NCI-H1930 (cell line): ENCODE measurements at places on chromosomes 7 and 10.

DNA sequence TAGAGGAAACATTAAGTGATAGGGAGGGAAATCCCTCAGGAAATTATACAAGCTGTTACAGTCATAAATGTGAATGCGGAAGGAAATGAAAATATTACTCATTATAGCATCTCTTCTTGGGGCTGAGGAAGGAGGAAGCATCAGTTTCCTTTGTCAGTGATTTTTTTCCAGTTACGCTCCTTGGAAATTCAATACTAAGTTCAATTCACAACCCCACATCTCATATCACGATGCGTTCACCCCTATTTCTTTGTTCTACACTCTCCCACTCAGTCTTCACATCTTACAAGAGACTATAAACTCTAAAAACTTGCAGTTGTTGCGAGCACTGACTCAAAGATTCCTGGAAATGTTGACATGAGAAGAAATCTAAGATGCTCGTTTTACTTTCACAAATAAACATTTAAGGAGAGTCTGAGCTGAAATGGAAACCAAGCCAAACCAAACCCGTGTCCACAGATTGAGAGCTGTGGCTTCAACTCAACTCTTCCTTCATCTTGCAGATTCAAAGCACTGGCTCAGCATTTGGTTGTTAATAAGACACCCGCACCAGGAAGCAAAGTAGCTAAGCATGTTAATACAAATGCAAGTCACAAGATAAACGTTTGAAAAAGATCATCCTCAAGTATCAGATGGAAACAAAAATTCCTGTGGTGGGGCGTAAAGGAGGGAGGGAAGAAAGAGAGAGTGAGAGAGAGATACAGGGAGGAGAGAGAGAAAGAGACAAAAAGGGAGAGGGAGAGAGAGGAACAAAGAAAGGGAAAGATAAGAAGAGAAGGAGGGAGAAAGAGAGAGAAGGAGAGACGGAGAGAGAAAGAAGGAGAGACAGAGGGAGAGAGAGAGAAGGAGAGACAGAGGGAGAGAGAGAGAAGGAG lies 150.0 kb upstream of the RSU1 start:
- DNase-seq = no peak

DNA sequence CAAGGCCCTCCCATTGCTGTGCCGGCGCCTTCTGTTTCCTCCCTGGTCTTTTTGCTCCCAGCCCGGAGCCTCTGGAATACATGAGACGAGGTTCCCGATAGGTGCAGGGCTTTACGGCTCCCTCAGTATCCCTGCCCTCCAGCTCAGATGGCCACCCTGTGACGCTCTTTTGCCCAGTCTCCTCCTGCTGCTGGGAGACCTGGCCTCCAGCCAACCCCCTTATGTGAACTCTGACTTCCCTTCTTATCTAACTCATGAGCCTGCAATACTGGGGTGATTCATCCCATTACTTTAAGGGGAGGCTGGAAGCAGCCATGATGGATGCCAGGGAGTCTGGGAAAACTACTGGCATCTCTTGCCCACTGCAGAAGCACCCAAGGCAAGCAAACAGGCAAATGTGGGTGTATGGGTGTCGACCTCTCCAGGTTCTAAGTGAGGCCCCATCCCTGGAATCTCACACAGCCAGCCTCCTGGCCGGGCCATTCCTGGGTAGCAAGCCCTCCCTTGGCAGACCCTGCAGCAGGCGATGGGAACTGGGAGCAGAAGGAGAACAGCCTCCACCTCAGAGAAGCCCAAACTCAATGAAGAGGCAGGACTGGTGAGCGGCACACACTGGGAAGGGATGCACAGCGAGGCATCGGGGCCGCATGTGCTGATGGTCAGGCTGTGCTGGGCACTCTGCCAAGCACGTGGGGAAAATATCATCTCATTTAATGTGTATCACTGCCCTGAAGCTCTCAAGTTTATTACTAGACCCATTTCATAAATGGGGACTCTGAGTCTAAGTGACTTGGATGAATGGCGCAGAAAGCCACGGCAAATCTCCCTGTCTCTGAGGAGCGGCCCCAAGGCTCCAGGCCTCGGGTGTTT lies 97.5 kb downstream of the FAM53B start:
- DNase-seq = no peak

DNA sequence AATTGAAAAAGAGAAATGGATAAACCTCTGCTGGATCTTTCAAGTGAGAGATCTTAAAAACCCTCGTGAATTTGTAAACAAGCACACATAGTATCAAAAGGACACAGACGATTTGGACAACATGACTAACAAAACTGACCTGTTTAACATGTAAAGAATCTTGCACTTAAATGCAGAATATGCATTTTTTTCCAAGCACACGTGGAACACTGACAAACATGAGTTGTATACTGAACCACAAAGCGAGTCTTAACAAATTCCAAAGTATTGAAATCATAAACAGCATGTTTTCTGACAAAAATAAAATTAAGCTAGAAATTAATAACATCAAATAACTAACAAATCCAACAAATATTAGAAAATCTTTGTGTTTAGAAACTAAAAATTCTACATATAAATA lies 65.0 kb upstream of the ZNF746 start:
- no peak for DNase-seq

- DNase-seq = no peak
These were observed 15.1 kb upstream of the ATE1 start for GRCh38 chr10:121942749-121943416.

DNA sequence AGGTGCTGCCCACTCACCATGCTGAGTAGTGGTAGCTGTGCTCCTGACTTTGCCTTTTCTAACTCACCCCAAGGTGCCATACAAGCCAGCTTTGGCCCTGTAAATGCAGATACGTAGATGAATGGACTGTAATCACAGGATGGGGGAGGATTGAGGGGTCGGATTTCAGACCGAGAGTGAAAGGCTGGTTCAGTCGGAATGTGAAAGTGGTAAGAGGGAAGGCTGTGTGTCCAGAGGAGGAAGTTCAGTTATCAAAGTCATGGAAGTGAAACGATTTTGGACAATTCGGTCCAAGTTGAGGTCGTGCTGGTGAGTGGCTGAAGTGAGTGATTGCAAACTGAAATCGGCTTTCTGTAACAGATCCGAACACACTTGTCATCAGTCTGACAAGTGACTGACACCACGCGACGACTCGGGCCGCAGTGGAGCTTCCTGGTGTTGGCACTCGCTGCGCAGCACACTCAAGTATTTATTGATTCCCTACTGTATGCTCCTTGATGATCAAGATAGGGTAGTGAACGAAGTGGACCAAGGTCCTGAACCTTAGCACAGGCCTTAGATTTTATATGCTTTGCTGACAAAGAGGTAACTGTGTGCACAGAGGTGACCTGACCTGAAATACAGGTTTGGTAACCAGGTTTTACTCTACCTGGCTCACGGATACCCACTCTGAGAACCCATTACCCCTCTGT lies 10.5 kb downstream of the ZNF282 start:
- no peak for DNase-seq

DNA sequence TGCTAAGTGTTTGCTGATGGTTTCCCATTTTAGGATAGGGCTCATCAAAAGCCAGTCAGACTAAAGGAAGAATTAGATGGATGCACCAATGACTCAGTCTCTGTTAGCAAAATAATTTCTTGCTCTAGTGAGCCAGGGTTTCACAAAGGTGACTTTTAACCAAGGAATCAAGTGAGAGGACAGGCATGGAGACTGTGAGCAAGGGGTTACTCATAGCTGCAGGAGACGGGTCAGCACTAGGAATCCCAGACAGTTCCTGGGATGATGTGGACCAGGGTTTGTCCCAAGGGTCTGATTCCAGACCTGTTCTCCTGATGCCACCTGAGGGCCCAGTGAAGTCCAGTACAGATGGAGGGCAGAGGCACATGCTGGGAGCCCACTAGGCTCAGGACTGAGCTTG lies 138.1 kb downstream of the NOC3L start:
- no peak for DNase-seq

DNA sequence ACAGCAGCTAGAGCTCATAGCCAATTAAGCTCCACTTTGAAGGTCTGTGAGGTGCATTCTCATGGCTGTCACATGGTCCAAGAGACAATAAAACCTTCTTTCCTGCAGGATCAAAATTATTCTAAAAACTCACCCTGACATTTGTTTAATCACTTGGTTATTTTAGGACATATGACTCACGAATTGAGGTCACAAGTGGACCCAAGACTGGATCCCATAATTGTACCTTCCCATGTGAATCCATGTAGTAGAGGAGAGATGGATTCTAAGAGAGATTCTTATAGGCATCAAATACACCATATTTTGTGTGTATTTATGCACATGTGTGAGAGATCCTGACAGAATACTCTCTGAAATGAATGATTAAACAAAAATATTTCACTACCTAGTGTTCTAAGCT lies 18.1 kb downstream of the POLR1F start:
- DNase-seq = no peak

DNA sequence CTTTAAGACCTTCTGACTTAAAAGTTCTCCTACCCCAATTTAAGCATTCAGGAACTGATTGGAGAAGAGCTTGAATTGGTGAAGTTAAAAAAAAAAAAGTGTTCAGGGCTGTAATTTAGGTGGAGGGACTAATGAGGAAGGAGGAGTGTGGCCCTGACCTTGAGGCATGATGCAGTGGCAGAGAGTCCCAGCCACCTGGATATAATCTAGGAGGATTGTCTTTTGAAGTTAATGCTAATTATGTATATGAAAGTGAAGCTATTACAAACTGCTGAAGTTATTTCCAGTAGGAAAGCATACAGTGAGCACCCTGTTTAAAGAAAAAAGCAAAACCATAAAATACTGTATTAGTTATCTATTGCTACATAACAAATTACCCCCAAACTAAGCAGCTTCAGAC lies 31.5 kb downstream of the ADD3 start:
- DNase-seq = no peak

- no peak for DNase-seq
These were observed 99.7 kb upstream of the SDK1 start for GRCh38 chr7:3201306-3201705.

GRCh38 chr7:95687759-95688343 lies 84.5 kb upstream of the DYNC1I1 start:
- peak; percentile 56 for DNase-seq

DNA sequence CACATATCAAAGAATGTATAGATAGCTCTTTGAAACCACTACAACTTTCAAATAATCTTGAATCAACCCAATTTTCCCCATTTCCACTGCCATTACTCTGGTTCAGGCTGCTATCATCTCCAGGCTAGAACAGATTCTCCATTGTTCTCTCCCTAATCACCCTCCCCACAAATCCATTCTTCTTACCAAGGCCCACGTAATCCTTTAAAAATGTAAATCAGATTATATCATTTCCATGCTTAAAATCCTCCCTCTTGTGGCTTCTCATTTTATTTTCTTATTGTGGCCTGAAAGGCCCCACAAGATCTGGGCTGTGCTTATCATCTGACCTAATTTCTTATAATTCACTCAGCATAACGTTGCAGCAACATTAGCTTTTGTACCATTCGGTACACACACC lies 3.0 kb upstream of the PON1 start:
- no peak for DNase-seq

DNA sequence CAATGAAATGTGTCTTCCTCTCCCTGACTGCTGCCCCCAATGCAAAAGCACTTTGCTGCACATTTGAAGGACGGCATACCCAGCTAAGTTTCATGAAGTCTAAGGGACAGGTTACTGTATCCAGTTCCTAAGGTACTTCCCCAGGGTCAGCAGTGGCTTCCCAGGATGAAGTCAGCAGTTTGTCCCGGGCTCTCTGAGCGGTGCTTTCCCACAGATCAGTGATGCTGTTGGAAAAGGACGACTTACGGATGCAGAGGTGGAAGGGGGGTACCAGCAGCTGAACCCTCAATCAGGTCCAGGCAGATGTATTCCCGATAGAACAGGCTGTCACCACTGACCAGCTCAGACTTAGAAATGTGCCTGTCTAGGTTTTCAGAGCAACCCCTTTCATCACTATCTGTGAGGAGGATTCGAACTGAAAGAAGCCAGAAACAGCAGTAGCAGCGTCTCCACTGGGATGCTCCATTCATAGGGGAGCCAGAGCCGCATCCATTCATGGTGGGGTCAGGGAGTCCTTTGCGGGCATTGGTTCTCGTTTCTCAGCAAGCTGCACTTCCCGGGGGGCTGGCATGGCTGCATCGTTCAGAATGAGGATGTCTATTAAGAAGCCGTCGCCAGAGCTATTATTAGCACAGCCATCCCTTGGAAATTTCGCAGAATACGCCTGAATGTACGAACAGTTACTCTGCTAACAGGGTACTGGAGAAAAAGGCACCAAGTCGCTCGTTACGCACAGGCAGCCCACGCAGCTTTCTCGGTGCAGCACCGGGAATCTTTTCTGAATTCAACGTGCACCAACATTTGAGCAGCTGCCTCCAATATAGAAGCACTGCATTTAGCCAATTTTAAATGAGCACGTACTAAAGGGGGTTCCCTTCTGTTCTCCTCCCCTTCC lies 303.7 kb downstream of the PRPF18 start:
- DNase-seq = no peak
